ENCODE measurements at places on chromosomes 5 and 9.

DNA sequence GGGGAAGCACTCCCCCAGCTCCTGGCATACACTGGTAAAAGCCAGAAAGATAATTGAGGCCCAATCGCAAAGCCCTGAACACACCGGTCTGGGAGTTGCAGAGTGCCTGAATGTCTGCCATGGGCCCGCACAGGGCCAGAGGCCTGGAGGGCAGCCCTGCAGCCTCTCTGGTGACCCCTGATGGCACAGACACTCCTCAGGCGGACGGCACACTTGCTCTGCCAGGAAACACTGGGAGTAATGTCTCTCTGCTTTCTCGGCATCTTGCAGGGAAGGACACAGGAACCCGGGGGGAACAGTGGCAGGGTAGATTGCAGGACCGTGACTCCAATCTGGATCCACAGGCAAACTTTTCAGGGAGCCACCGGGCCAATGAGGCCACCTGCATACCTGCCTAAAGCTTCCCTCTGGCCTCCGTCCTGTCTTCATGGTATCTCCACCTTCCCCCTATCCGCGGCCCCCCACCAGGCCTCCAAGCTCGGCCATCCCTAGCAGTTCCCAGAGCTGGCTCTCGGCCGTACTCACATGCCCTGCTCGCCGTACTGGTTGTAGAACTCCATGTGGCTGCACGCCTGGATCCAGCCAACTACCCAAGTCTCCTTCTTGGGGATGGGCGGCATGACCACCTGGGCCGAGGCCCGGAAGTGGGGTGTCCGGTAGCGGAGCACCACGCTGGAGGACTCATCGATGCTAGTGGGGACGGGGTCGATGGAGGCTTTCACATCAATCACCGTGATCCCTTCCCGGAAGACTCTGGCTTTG is 797 bp downstream of the FAM78A start:
- no peak for DNase-seq

DNA sequence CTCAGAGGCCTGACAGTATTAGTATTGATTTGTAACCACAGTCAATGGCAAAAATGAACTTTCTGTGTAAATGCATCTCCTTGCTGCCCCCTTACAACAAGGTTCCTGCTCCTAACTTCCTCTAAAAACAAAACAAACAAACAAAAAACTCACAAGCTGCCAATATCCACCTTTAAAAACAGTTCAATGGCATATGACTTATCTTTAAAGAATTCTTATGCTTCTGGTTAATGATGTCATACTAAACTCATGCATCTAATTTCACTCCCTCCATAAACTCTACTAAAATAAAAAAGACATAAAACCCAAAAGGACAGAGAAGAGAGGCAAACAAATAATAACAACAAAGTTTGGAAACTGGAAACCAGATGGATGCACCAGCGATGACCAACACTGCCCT is 9.0 kb upstream of the OR1N1 start:
- no peak for DNase-seq

DNA sequence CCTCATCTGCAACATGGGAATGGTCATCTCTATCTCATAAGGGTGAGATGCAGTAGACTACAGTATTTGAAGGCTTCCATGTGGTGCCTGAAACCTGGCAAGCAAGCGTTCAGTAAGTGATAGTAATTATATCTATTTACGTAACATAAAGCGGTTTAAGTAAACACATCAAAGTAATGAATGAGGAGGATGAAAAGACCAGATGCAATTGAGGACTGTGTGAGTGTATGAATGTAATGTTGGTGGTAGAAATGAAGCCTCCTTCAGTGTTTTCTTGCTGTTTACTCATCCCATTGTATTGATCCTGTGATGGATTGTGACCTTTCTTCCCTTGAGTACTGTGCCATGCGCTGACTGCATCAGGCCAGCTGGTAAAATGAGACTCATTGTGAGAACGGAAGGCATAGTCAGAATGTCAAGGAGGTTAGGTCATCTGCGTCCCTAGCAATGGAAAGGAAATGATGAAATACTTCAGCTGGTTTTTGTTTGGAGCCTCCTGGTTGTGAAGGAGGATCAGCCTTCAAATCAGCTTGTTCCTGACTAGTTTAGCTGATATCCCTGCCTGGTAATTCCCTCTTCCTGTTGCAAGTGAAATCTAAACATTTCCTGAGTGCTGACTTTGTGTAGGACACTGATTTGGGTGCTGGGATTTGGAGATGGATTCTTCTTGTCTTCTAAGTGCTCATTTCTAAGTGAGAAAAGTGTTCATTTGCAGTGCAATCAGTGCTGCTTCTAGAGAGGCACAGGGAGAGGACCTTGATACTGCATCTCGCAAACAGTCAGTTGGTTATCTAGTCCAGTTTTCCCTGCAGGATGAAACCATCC is 35.6 kb downstream of the TNFSF8 start:
- no peak for DNase-seq

DNA sequence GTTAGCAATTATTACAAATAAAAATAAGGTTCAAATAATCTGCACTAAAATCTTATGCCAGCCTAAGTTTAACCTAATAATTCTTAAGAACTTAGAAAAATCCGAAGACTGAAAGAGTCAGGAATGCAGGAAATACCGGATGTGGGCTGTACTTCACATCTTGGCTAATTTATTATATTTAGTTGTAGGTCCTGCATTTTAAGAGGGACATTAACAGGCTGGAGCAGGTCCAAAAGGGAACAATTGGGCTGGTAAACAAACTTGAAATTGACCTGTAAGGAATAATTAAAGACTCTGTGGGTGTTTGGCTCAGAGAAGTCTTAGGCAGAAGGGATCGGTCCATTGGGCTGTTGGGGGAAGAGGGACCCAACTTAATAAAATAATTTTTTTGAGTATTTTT is 18.4 kb downstream of the GLRA1 start:
- DNase-seq, result no peak

GRCh38 chr9:98992885-98993569 is 49.3 kb downstream of the COL15A1 start:
- DNase-seq, result no peak

- DNase-seq, result no peak
These were observed 885 bp downstream of the MPDZ start for GRCh38 chr9:13278368-13279246.

- peak; percentile 68 for DNase-seq
These were observed 7.5 kb downstream of the NHP2 start for GRCh38 chr5:178145965-178146820.

- no peak for DNase-seq
These were observed 63.1 kb downstream of the GTF3C4 start for GRCh38 chr9:132733260-132733815.

DNA sequence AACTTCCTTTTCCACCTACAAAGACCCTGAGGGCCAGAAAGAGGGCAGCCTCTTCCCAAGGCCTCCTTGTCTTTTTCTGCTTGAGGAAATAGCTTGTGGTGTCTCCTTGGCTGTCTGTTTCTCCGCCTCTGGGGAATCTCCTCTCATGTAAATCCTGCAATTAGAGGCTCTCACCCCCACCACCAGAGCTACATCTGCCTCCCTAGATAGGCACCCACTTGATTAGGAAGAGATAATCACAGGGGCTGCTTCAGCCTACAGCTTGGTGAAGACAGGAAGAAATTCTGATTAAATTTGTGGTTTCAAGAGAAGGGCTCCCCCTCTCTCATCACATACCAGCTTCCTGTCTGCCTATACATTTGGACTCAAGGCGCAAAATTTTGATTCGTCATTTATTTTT is 75.6 kb downstream of the TLR4 start:
- DNase-seq, result no peak

GRCh38 chr5:65760504-65761275 is 38.7 kb downstream of the NLN start:
- DNase-seq, result peak; percentile 21

DNA sequence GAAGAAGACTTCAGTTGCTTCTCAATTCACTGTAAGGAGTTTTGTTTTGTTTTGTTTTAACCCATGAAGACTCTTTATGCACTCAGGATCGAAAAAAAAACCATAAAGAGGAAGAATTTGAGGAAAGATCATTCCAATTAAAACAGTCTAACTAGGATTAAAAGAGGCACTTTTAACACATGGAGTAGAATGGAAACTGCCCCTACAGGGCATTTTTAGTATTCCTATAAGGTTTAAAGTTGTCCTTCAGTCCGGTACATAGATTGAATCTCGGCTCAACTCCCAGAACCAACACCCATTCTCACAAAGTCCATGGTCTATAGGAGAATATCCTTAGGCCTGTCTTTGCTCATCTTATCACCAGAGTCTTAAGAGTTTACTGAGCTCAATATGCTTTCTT is 469.6 kb downstream of the DTWD2 start:
- DNase-seq, result no peak

GRCh38 chr9:18682907-18683306 is 209.0 kb downstream of the ADAMTSL1 start:
- DNase-seq, result no peak

- DNase-seq, result no peak
These were observed 31.5 kb downstream of the GAPVD1 start for GRCh38 chr9:125293134-125293533.

DNA sequence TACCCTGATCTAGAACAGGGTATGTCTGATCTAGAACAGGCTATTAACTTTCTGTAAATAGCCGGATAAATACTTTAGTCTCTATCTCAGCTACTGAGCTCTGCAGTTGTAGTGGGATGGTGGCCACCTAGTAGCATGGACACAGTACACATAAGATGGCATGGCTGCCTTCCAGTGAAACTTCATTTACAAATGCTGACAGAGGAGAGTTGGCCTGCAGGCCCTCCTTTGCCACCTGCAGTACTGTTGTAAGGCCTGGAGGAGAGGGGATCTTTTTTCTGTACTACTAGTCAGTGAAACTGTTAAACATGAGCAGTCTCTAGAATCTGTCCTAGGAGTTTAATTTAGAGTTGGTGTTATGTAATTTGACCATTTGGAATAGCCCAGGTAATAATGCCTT is 86.0 kb downstream of the TRIO start:
- no peak for DNase-seq

DNA sequence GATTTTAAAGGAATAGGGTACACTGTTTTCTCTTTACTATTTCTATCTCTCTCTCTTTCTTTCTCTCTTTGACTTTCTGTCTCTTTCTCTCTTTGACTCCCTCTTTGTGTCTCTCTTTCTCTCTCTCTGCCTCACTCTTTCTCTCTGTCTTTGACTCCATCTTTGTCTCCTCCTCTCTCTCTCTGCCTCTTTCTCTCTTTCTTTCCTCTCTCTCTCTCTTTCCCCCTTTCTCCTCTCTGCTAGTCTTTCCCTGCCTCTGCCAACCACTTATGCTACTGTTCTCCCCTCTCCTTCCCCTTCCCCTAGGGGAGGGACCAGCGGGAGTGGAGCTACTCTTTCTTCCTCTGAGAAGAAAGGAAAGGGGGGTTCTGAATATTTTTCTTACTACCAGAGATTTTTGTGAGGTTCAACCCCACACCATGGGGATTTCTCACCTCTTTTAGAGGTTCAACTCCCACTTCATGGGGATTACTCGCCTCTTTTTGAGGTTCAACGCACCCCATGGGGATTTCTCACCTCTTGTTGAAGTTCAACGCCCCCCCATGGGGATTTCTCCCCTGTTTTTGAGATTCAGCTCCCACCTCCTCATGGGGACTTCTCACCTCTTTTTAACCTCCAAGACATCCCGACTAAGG is 309.9 kb downstream of the NR3C1 start:
- DNase-seq, result no peak

DNA sequence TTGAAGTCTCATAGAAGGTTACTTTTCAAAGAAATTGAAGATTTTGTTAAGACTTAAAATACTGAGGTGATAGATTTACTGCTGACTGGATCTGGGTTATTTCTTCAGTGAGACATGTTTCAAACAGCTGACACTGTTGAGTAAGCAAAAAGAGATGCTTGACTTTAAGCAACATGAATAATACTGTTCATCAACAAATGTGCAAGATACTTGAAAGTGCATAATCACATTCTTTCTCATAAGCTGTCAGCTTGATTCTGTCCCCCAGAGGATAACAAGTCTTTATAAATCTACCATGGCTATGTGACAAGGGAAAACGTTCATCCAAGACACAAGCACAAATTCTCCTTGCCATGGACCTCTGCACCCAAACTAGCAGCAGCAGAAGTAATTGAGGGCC is 260.1 kb upstream of the CDH18 start:
- DNase-seq, result no peak

- DNase-seq, result no peak
These were observed 124.1 kb downstream of the JAKMIP2 start for GRCh38 chr5:147658293-147658932.

DNA sequence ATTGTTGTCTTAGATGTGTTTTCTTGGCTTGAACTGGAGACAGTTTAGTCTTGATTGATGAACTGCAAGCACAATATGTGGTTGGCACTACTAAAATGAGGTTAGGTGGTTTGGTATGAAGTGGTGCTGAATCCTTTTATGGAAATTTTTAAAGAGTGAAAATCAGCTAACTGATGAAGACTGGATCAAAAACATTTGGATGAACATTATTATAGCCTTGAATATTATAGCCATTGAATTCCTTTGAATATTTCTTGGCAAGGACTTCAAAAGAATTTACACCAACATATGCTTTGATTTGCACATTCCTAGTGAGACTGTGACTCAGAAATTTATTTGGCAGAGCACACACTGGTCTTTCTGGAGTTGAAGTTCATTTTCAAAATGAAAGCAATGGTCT is 318.3 kb downstream of the CHSY3 start:
- DNase-seq, result no peak

- no peak for DNase-seq
These were observed 119.1 kb downstream of the DOCK2 start for GRCh38 chr5:169756071-169756765.

DNA sequence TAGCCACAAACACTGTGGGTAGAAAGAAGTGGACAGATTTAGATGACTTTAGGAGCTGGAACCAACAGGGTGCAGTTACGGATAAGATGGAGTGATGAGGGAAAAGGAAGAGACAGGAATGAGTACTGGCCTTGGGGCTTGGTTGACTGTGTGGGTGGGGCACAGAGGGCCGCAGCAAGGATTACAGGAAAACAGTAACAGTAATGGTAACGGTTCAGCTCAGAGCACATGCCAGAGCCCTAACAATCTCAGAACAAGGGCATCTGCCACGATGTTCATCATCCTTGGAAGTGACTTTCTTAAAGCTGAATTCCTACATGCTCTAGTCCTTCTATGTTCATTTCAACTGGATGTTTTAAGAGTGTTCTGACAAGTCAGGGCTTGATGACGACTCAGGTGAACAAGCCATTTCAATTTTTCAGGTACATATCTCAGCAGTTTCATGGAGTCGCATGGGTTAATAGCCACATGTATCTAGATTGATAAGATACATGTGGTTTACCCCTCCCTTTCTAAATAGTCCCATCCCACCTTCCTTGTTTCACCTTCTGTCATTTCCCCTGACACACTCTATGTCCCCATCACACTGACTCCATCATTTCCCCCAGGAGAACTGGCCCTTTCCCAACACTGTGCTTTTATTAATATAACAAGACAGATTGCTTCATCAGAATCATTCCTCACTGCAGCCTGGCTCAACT is 65.0 kb downstream of the CEMIP2 start:
- no peak for DNase-seq

DNA sequence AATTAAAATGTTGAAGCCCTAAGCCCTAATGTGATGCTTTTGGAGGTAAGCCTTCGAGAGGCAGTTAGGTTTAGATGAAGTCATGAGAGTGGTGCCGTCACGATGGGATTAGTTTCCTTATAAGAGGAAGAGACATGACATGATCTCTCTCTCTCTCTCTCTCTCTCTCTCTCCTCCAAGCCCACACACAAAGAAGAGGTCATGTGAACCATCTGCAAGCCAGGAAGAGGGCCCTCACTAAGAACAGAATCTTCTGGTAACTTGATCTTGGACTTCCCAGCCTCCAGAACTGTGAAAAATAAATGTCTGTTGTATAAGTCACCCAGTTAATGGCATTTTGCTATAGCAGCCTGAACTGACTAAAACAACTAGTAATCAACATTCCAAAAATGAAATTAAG is 175.5 kb downstream of the GNA14 start:
- DNase-seq, result no peak

Measured in activated CD8-positive, alpha-beta memory T cell treated with anti-CD3 and anti-CD28 coated beads for 1 hour (primary cell).